ENCODE measurements at places on chromosomes 16 and 17. TPM values are rescaled to one million over a fixed set of nuclear protein-coding genes. Genes with fewer than 3 reads are reported as not detected.

Gene PABPN1L
- total RNA-seq = not detected

Gene PRRT2
- 0.71 TPM for total RNA-seq

Gene KRT20
- not detected for total RNA-seq

Gene PLLP
- 8.4 TPM for total RNA-seq

Gene PHOSPHO1
- total RNA-seq = 0.07 TPM

Gene QPRT
- 0.13 TPM for total RNA-seq

Gene KRTAP2-2
- total RNA-seq = not detected

Gene FOXC2
- total RNA-seq = 2.3 TPM

DNA sequence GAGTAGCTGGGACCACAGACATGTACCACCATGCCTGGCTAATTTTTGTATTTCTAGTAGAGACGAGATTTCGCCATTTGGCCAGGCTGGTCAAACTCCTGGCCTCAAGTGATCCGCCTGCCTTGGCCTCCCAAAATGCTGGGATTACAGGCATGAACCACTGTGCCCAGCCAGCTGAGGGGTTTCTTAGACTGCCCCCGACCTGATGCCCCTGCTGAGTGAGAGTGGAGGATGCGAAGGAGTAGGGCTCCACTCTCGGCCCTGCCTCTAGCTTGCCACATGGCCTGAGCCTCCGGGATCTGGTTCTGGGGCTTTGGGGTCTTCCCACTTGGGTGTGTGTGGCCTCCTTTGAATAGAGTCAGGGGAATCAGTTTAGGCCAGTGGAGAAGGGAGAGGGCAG lies 11.0 kb downstream of the GPR179 start:
- DNase-seq = no peak

- DNase-seq = no peak
These were observed 330.8 kb downstream of the WWOX start for GRCh38 chr16:78430281-78430680.

DNA sequence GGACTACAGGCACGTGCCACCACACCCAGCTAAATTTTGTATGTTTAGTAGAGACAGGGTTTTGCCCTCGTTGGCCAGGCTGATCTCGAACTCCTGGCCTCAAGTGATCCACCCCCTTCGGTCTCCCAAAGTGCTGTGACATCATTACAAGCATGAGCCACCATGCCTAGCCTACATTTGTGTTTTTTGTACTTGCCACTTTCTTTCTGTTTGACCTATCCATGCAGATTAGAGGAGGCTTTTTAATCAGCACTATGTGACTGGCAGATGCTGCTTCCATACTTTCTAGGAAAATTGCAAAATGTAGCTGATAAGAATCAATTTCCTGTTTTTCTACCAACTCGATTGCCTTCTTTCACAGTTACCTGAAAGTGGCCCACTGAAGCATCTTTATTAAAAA lies 57.3 kb downstream of the B9D1 start:
- no peak for DNase-seq

GRCh38 chr17:2420176-2420575 lies 19.3 kb upstream of the MNT start:
- DNase-seq = no peak

DNA sequence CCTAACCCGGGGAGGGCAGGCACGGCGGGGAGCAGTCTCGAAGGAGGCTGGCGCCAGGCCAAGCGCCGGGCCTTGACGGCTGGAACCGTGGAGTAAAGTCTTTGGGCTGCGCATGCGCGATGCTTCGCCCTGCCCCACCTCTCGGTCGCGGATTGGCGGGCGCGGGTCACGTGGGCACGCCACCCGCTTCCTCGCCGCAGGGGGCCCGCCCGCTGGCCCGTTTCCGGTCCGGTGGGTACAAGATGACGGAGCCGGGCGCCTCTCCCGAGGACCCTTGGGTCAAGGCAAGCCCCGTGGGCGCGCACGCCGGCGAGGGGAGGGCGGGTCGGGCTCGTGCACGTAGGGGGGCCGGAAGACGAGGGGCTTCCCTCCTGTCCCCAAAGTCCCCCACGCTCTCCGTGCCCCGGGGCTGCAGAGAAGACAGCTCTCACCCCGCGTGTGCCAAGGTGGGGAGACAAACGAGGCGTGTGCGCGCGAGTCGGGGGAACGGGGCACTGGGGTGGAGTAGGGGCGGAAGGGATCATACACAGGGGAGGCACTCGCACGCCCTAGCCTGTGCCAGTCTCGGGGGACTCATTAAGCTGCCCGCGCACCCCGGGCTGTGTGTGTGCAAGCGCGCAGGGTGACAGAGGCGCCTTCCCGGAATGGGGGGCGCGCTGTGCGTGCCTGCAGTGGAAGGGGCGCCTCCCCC lies at the start of gene MLX:
Gene MLX (plus strand): TSS at position 218 of the 691 bp plus-strand sequence. CDS start 25 bp downstream, at position 243.
- DNase-seq = peak; percentile 43

DNA sequence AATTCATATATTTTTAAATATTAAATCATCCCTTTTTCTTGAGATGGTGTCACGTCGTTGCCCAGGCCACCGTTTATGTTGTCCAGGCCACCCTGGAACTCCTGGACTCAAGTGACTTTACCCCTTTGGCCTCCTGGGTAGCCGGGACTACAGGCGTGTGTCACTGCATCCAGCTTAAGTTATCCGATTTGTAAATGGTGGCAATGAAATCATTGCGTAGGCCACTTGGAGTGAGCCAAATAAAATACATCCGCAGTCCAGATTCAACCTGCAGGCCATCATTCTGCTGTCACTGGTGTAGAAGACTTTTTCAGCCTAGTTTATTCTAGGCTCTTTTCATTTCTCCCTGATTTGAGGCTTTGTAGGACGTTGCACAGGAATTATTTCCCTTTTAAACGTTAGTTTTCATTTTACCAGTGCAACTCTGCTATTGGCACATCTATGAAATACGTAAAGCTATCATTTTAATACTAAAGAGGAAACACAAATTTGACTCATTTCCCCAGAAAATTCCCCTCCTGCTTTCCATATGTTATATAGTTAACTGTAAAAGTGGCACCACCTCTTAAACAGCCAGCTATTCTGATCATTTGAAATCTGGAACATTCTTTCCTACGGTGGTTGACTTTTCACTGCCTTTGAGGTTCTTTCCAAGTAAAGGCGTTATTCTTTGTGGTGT lies 449.8 kb downstream of the MAF start:
- DNase-seq = no peak

- DNase-seq = no peak
These were observed 64.2 kb downstream of the PITPNC1 start for GRCh38 chr17:67441052-67441895.

DNA sequence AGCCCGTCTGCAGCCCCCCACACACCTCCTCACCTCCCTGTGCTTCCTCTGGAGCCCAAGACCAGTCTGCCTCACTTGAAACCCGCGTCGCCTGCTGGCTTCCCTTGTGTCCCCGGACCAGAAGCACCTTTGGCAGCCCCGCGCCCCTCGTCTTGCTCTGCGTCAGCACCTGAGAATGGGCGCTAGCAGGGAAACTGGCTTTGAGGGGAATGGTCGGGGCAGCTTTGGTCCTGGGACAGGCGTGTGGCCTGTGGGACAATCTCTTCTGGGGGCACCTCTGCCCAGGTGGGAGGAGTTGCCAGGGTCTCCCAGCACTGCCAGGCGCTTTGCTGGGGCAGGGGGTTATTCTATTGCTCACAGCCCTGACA lies 3.6 kb upstream of the MAFG start:
- DNase-seq = no peak

DNA sequence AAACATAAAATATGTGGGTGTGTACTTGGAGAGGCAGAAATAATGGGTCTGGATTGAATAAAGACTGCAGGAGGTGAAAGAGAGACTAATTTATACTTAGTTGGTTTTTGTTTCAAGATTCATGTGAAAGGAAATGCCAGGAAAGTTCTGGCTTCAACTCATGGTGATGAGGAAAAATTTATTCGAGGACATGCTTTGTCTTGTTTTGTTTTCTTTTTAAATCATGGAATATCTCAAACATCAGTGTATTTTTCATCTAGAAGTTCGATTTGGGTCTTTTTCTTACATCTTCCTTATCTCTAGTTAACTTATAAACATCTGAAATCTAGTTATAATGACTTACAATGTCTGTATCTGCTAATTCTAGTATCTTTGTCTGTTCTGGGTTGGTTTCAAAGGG lies 115.1 kb downstream of the CDK5R1 start:
- DNase-seq = no peak

GRCh38 chr17:28688481-28688880 lies 23.2 kb downstream of the PROCA1 start:
- DNase-seq = no peak

DNA sequence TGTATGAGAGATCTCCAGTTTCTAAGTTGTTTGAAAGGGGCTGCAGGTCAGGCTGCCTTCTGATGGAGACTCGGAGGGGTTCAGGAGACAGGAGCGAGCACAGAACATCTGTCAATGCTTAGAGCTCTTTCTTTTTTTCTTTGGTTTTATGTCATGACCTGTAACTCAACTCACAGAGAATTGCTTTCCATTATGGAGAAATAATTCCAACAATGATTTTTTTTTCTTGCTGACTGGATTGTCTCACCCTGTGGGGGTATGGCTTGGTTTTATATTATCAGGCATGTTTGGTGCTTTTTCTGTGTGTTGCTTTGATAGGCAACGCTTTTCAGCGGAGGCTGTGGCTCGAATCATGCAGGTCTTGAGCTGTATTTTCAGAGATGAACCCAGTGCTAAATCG lies 10.7 kb upstream of the KCNJ2 start:
- no peak for DNase-seq

DNA sequence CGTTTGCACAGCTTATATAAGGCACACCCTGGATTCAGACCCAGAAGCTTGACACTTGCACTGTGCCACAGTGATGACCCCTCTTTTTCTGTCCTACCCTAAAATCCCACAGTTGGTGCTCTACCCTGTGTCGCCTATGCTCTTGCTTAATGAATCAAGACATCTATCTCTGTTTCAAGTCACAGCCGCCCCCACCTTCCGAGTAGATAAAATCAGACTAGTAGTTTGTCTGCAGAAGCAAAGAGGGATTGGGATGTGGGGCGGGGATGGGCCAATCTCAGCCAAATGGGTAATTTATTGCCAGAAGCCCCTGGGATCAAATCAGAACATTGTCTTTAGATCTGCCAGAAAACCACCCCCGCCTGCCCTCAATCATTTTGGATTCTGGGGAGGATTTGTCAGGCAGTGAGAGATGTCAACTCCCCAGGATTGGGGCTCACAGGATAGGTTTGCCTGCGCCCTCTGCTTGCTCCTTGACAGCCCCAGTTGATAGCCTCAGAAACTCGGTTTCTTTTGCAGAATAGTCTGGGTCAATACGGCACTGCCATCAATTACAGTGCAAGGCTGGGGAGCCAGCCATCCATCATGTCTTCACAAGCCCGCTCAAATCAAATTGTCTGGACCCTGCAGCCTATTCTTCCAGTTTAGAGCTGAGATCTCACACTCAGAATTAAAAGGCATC lies 520.8 kb downstream of the GRIN2A start:
- no peak for DNase-seq

GRCh38 chr16:77499373-77500285 lies 64.8 kb upstream of the ADAMTS18 start:
- peak; percentile 57 for DNase-seq

DNA sequence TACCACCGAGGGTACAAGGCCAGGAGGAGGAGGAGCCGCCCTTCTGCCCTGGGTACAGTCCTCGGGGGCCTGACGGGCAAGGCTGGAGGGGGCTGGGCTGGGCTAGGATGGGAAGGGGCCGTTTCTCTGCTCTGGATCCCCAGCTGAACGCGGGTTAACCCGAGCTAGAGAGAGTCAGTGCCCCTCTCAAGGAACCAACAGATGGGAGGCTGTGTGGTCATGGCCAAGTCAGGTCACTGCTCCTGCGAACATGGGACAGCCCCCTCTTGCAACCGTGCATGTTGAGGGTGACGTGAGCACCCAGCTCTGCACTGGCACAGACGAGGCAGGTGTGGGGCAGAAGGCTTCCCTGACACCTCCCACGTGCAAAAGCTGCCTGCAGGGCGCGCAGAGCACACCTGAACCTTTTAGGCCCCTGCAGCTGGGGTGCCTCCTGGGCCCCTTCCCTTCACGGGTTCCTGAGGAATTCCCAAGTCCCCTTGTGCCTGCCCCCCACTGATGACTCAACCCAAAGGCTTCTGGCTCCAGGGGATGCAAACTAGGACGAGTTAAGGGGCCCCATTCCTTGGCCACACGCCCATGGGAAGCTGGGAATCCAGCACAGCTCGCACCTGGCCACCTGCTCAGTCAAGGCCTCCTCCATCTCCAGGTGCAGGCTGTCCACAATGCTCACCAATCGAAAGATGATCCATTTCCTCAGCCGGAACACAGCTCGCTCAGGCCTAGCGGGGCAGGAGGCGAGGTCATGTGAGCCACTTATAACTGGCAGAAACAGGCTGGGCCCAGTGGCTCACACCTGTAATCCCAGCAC lies 6.3 kb downstream of the MYBBP1A start:
- DNase-seq = no peak

DNA sequence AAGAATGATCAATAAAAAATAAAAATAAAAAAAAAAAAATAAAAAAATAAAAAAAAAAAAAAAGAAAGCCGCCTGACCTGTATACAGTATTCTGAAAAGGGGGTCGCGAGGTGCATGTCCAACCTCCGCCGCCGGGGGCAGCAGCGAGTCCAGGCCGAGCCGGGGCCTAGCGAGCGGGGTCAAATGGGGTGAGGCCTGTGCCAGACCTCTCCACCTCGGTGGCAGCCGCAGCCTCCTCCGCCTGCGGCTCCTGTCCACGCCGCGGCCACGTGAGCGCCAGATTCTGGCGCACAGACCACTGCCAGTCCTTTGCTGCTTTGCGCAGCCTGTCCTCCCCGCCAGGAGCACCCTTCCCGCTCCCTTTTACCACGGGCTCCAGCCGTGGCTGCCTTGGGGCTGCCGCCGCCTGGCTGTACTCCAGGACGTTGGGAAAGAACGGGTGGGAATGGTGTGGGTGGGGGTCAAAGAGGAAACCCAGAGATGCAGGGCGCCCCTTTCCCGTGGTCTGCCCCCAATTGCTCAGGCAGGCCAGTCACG lies 2.4 kb upstream of the BCKDK start:
- no peak for DNase-seq
